ENCODE measurements at places on chromosomes 3 and 15. TPM values are rescaled to one million over a fixed set of nuclear protein-coding genes. Genes with fewer than 3 reads are reported as not detected.

The SLC12A8 gene
- not detected for polyA plus RNA-seq

The FRMD5 gene
- polyA plus RNA-seq, result 0.33 TPM

The UBE2Q2 gene
- 31.6 TPM for polyA plus RNA-seq

The UPK1B gene
- polyA plus RNA-seq, result not detected

The SYNM gene
- not detected for polyA plus RNA-seq

The SAXO2 gene
- polyA plus RNA-seq, result not detected

The CHRM5 gene
- not detected for polyA plus RNA-seq

The C3orf85 gene
- not detected for polyA plus RNA-seq

The SNX4 gene
- polyA plus RNA-seq, result 27.9 TPM

The FSIP1 gene
- polyA plus RNA-seq, result 1.1 TPM

The STARD9 gene
- 0.24 TPM for polyA plus RNA-seq

The SLCO2A1 gene
- not detected for polyA plus RNA-seq

The TMEM266 gene
- polyA plus RNA-seq, result 0.08 TPM

The COX5A gene
- polyA plus RNA-seq, result 512 TPM

The C2CD4B gene
- not detected for polyA plus RNA-seq

The TRIM71 gene
- polyA plus RNA-seq, result 0.03 TPM

The NR1I2 gene
- 0.72 TPM for polyA plus RNA-seq

The DCP1A gene
- 49.7 TPM for polyA plus RNA-seq

The TMIE gene
- polyA plus RNA-seq, result 1.2 TPM

The ALDH1L1 gene
- not detected for polyA plus RNA-seq

The TRMT10C gene
- 42.0 TPM for polyA plus RNA-seq

The NOX5 gene
- polyA plus RNA-seq, result not detected

The SAMD7 gene
- not detected for polyA plus RNA-seq

The ENTPD3 gene
- polyA plus RNA-seq, result not detected

The RAD51 gene
- 1.5 TPM for polyA plus RNA-seq

The SLC22A14 gene
- not detected for polyA plus RNA-seq

The MCF2L2 gene
- polyA plus RNA-seq, result 2.5 TPM

The GNAT1 gene
- polyA plus RNA-seq, result not detected

The HHLA2 gene
- polyA plus RNA-seq, result not detected

The GABRR3 gene
- polyA plus RNA-seq, result not detected

The SI gene
- not detected for polyA plus RNA-seq

The ADAMTS9 gene
- not detected for polyA plus RNA-seq

The GRAMD2A gene
- polyA plus RNA-seq, result not detected

The GPR176 gene
- not detected for polyA plus RNA-seq

The ABI3BP gene
- polyA plus RNA-seq, result 0.07 TPM

The SGO1 gene
- 0.56 TPM for polyA plus RNA-seq

The ALDH1A3 gene
- polyA plus RNA-seq, result not detected

The PRKCD gene
- polyA plus RNA-seq, result 14.7 TPM

The FBXL2 gene
- not detected for polyA plus RNA-seq

The RPL32 gene
- polyA plus RNA-seq, result 3,950 TPM

The KY gene
- not detected for polyA plus RNA-seq

The PCSK6 gene
- 0.33 TPM for polyA plus RNA-seq

The CMTM7 gene
- 141 TPM for polyA plus RNA-seq

The THRB gene
- polyA plus RNA-seq, result not detected

The ADAMTS7 gene
- not detected for polyA plus RNA-seq

The GOLGA6L4 gene
- not detected for polyA plus RNA-seq

The IMPG2 gene
- polyA plus RNA-seq, result not detected

The CRABP1 gene
- not detected for polyA plus RNA-seq

The SOX2 gene
- polyA plus RNA-seq, result not detected
